Adrenal gland (tissue), 19 donors: ENCODE measurements at places on chromosomes 5 and 9.
A peak's percentile ranks its signal among the peaks of the same experiment; 100 is the strongest.

GRCh38 chr5:118224546-118224945 is 763.8 kb downstream of the DTWD2 start:
- no peaks in the 10 kb centered on the region for H3K4me1 ChIP-seq
- no peaks in the 10 kb centered on the region for H3K36me3 ChIP-seq
- H3K27me3 ChIP-seq = no peaks in the 10 kb centered on the region
- DNase-seq = no peak

DNA sequence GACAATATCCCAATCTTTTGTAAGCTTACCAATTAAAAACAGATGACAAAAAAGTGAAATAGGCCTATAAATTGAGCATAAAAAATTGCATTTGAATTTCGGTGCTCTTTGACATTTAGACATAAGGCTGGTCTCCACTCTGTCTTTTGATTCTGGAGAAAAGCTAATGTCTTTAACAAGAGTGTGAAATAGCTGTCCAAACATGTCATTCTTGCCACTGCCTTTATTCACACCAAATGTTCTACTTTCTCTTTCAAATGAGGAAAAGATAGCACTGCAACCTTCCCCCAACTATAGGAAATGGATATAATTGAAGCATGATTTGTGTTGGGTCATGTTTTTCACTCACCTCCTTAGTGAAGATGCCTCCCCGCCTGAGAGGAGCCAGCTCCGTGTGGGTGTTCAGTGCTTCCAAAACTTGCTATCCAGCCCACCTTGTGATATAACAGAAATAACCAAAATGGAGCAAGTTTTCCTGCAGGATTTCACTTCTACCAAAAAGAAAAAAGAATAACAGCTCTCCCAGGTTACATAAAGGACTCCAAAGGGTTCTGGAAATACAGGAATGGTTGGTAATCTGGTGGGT is 55.2 kb upstream of the STK32A start:
- no peaks in the 10 kb centered on the region for H3K4me1 ChIP-seq
- no peaks in the 10 kb centered on the region for H3K36me3 ChIP-seq
- H3K27ac ChIP-seq = no peak overlapping the region
- no peak overlapping the region for H3K4me3 ChIP-seq

- H3K4me3 ChIP-seq = no peak overlapping the region
- H3K36me3 ChIP-seq = no peaks in the 10 kb centered on the region
- no peak overlapping the region for H3K27ac ChIP-seq
- H3K4me1 ChIP-seq = no peaks in the 10 kb centered on the region
- H3K27me3 ChIP-seq = no peaks in the 10 kb centered on the region
Observed at GRCh38 chr9:82961504-82962125, 101.3 kb downstream of the RASEF start.

- no peaks in the 10 kb centered on the region for H3K27me3 ChIP-seq
- H3K4me1 ChIP-seq = no peaks in the 10 kb centered on the region
- H3K4me3 ChIP-seq = no peak overlapping the region
- no peaks in the 10 kb centered on the region for H3K36me3 ChIP-seq
- DNase-seq = no peak
- H3K27ac ChIP-seq = no peak overlapping the region
Observed at GRCh38 chr5:32538031-32538547, 47.3 kb upstream of the SUB1 start.

- DNase-seq = no peak
- no peaks in the 10 kb centered on the region for H3K27me3 ChIP-seq
- no peaks in the 10 kb centered on the region for H3K36me3 ChIP-seq
- no peak overlapping the region for H3K4me3 ChIP-seq
- no peaks in the 10 kb centered on the region for H3K4me1 ChIP-seq
Observed at GRCh38 chr9:27206041-27206440, 90.9 kb downstream of the EQTN start.

- H3K4me3 ChIP-seq = no peak overlapping the region
- H3K4me1 ChIP-seq = no peaks in the 10 kb centered on the region
- no peaks in the 10 kb centered on the region for H3K36me3 ChIP-seq
- no peak overlapping the region for H3K27ac ChIP-seq
Observed at GRCh38 chr5:178357121-178357521, 124.5 kb upstream of the PHYKPL start.

DNA sequence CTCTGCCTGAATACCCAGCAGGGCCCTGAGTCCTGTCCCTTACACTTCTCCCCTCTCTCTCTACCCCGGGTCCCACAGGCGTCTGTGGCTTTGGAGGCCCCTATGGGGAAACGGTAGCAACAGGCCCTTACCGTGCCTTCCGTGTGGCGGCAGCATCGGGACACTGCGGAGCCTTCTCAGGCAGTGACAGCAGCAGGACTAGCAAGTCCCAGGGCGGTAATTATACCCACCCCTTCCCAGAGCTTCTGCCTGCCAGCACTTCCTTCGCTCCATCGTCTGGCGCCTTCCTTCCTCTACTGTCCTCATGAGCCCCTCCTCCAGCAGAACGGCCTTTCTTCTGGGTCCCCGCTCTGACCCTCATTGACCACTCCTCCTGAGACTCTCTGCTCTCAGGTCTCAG is 17.9 kb upstream of the PHF2 start:
- H3K4me1 ChIP-seq = no peaks in the 10 kb centered on the region
- no peak for DNase-seq
- H3K36me3 ChIP-seq = peaks cover 63% of the 10 kb centered on the region
- H3K27me3 ChIP-seq = no peaks in the 10 kb centered on the region
- peak overlapping the region; percentile 9 for H3K27ac ChIP-seq

- H3K4me1 ChIP-seq = no peaks in the 10 kb centered on the region
- H3K27ac ChIP-seq = no peak overlapping the region
- no peaks in the 10 kb centered on the region for H3K36me3 ChIP-seq
- no peaks in the 10 kb centered on the region for H3K27me3 ChIP-seq
Observed at GRCh38 chr5:38621840-38622437, 65.5 kb upstream of the LIFR start.

DNA sequence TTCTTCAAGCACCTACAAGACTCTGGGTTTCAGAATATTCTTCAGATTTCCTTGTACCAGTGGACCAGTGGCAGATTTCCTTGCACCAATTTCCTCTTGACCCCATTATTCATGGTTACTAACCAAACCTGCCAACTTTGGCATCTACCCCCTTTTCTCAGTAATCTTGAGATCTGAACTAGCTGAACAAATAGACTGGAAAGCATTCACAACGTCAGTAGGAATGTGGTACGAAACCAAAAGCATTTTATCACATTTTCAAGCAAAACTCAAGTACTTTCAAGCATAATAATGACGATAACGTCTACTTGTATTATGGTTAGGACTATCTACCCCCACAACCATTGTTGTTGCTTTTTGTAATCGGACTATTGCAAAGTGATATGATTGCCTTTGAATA is 1217.3 kb downstream of the PTPRD start:
- no peaks in the 10 kb centered on the region for H3K4me1 ChIP-seq
- H3K4me3 ChIP-seq = no peak overlapping the region
- no peaks in the 10 kb centered on the region for H3K27me3 ChIP-seq

- no peaks in the 10 kb centered on the region for H3K27me3 ChIP-seq
- no peaks in the 10 kb centered on the region for H3K36me3 ChIP-seq
Observed at GRCh38 chr5:140590861-140591260, 26.2 kb downstream of the SLC35A4 start.

DNA sequence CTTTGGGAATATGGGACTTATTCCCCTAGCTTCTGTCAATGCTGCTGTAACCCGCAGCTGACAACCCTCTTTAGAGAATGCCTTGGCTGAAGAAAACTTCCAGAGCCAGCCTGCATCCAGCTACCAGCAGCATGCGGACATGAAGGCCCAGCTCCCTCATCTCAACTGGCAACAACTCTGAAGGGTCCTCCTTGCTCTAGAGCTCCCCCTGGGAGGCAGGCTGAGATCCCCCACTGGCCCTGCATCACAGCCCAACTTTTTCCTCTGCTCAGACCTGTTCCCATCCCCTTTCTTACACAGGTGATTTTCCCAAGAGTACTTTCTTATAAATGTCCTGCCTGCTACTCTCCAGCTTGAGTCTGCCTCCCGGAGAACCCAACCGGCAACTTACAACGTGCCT is 18.7 kb upstream of the WNT8A start:
- no peaks in the 10 kb centered on the region for H3K4me1 ChIP-seq
- H3K27me3 ChIP-seq = no peaks in the 10 kb centered on the region
- no peaks in the 10 kb centered on the region for H3K36me3 ChIP-seq
- no peak overlapping the region for H3K27ac ChIP-seq

DNA sequence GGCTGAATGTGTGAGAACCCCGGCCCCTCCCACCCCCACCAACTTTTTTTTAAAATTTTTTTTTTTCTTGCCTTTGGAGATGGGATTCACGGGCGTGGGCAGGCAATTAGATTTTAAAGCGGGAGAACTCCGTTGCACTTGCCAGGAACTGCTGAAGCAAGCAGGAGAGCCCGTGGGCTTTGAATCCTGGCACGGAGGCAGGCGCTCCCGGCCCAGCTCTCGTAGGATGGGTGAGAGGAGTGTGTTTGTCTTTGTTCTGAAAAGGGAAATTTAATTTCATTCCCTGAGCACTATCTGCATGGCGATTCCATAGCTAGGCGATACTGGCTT is 54.3 kb upstream of the BOD1 start:
- H3K4me3 ChIP-seq = no peak overlapping the region
- no peaks in the 10 kb centered on the region for H3K27me3 ChIP-seq
- H3K27ac ChIP-seq = peak overlapping the region; percentile 86
- no peaks in the 10 kb centered on the region for H3K36me3 ChIP-seq

GRCh38 chr9:2816476-2817141 is 27.3 kb downstream of the PUM3 start:
- H3K4me3 ChIP-seq = no peak overlapping the region
- peaks cover 4% of the 10 kb centered on the region for H3K36me3 ChIP-seq
- H3K27me3 ChIP-seq = no peaks in the 10 kb centered on the region
- DNase-seq = no peak
- H3K27ac ChIP-seq = peak overlapping the region; percentile 6
- peaks cover 8% of the 10 kb centered on the region for H3K4me1 ChIP-seq

DNA sequence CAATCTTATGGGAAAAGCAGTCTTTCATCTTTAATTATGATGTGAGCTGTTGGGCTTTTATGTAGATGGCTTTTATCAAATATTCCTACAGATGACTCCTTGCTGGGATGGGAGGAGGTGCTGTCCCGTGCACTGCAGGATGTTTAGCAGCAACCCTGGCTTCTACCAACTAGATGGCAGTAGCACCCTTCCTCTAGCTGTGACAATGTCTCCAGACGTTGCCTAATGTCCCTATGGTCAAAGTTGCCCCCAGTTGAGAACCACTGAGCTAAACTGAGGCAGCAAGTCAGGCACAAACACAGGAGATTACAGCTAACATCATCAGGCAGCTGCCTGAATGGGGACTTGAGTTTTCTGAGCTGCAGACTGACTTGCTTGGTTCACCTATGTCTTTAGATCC is 401.9 kb upstream of the PDE4D start:
- no peak overlapping the region for H3K4me3 ChIP-seq
- H3K27me3 ChIP-seq = no peaks in the 10 kb centered on the region
- H3K36me3 ChIP-seq = no peaks in the 10 kb centered on the region

DNA sequence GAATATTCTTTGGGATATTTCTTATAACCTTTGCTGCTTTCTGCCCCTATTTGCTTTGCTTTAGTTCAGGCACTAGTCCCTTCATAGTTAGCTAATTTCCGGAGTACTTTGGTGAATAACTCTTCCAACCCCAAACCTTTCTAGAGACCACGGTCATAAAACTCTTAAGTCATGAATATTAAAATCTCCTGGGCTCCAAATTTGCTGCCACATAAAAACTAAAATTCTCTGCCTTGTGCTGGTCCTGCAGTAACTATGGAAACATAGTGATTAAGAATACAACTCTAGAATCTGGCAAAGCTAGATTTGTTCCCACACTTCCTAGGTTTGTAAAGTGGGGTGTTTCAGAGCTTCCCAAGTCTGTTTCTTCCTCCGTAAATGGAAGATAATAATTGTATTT is 10.0 kb upstream of the ACTBL2 start:
- H3K4me3 ChIP-seq = no peak overlapping the region
- no peaks in the 10 kb centered on the region for H3K4me1 ChIP-seq
- no peaks in the 10 kb centered on the region for H3K27me3 ChIP-seq
- DNase-seq = no peak

DNA sequence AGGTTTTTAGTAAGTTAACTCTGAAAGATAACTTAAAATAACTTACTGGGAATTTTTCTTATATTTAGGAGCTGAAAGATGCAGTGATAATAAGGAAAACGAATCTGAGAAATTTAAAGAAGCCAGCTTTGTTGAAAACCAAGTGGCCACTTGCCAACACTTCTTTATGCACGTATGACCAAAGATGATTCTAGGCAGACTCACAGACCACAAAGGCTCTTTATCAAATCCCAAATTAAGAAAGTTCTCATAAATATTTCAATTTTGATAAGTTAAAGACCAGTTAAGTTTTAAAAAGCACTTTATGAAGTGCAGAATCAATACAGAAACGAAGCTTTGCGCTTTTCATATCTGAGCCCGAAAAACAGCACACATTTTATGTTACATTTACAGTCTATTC is 1.5 kb downstream of the AFF4 start:
- H3K4me1 ChIP-seq = peaks cover 19% of the 10 kb centered on the region
- H3K27me3 ChIP-seq = no peaks in the 10 kb centered on the region
- H3K27ac ChIP-seq = peak overlapping the region; percentile 100
- no peaks in the 10 kb centered on the region for H3K36me3 ChIP-seq

GRCh38 chr9:2288309-2288708 is 273.2 kb downstream of the SMARCA2 start:
- no peaks in the 10 kb centered on the region for H3K4me1 ChIP-seq
- no peak overlapping the region for H3K27ac ChIP-seq
- no peaks in the 10 kb centered on the region for H3K36me3 ChIP-seq
- no peaks in the 10 kb centered on the region for H3K27me3 ChIP-seq
- H3K4me3 ChIP-seq = no peak overlapping the region
- no peak for DNase-seq
